ENCODE measurements at places on chromosomes 2 and 18.

DNA sequence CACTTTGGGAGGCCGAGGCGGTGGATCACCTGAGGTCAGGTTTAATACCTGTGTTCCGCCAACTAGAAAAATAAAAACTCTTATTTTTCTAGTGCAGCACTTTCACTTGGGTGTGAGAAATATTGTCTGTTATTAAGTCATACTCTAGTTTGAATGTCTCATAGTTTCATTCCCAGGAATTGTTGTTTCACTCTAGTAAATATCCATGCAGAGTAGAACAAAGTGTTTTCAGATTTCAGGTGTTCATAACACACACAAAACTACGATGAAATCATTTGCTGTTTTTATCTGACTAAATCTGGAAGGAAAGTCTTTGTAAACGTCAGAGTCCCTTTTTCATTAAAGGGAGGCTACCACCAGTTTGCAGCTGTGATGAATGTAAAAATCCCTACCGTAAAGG lies 4.0 kb downstream of the FAM117B start:
- no peak overlapping the region for H3K27ac ChIP-seq
- no peaks in the 10 kb centered on the region for H3K36me3 ChIP-seq
- no peak for DNase-seq

GRCh38 chr2:68052717-68053422 lies 9.9 kb downstream of the C1D start:
- no peak overlapping the region for H3K4me3 ChIP-seq
- peak overlapping the region; percentile 15 for H3K27ac ChIP-seq
- peaks cover 41% of the 10 kb centered on the region for H3K4me1 ChIP-seq
- no peak for DNase-seq
- H3K36me3 ChIP-seq = no peaks in the 10 kb centered on the region
- no peaks in the 10 kb centered on the region for H3K27me3 ChIP-seq

DNA sequence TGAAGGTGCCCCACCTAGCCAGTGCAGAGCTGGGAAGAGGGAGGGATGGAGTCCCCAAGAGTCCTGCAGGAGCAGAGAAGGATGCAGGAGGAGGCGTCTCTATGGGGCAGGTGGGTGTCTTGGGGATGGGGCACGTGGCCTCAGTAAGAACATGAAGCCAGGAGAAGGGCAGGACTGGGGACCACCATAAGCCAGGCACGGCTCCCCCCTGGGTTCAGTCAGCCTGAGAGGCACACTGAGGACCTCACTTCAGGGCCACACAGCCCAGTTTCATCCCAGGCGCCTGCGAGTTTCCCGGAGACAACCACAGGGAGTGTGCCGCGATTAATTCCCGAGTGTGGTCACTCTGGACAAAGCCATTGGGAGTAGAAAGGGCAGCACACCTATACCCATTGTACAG lies 120.3 kb downstream of the GYPC start:
- no peaks in the 10 kb centered on the region for H3K27me3 ChIP-seq
- peak overlapping the region; percentile 95 for H3K4me3 ChIP-seq
- DNase-seq = no peak
- no peaks in the 10 kb centered on the region for H3K36me3 ChIP-seq
- H3K4me1 ChIP-seq = peaks cover 34% of the 10 kb centered on the region
- peak overlapping the region; percentile 81 for H3K27ac ChIP-seq

GRCh38 chr2:120990451-120990871 lies 254.8 kb downstream of the GLI2 start:
- peaks cover 9% of the 10 kb centered on the region for H3K27me3 ChIP-seq
- H3K4me3 ChIP-seq = no peak overlapping the region
- no peaks in the 10 kb centered on the region for H3K4me1 ChIP-seq

GRCh38 chr2:221792971-221793521 lies 220.9 kb upstream of the EPHA4 start:
- H3K27ac ChIP-seq = no peak overlapping the region
- no peaks in the 10 kb centered on the region for H3K36me3 ChIP-seq
- no peak overlapping the region for H3K4me3 ChIP-seq
- no peaks in the 10 kb centered on the region for H3K27me3 ChIP-seq
- no peaks in the 10 kb centered on the region for H3K4me1 ChIP-seq
- DNase-seq = no peak

- H3K4me3 ChIP-seq = peak within 1 kb of the TSS; percentile 83
- no peaks in the 10 kb centered on the region for H3K36me3 ChIP-seq
- H3K27ac ChIP-seq = no peak within 1 kb of the TSS
- H3K4me1 ChIP-seq = peaks cover 7% of the 10 kb centered on the region
- DNase-seq = peak; percentile 52
- peaks cover 4% of the 10 kb centered on the region for H3K27me3 ChIP-seq
Observed at GRCh38 chr2:191245046-191245868, at the start of gene MYO1B. Gene MYO1B (plus strand): TSS chr2:191245404. CDS start chr2:191276896, 31,492 bp downstream.

DNA sequence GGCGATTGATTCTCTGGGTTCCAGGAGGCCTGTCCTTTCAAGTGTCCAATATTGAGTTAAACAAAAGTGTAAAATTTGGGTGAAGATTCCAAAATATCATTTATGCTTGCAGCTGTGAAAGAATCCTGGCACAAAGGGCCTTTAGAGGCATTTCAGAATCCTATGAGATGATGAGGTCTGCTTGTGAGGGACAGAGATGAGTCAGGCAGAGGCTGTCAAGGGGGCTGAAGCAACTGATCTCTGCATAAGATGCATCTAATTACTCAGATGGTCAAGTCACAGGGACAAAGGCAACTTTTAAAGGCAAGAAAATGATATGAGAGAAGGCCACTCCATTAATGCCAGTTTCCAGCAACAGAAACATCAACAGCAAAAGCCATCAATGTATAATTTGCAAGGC lies 78.8 kb downstream of the FHOD3 start:
- no peak for DNase-seq
- no peak overlapping the region for H3K27ac ChIP-seq
- H3K4me1 ChIP-seq = no peaks in the 10 kb centered on the region
- peaks cover 36% of the 10 kb centered on the region for H3K27me3 ChIP-seq
- no peaks in the 10 kb centered on the region for H3K36me3 ChIP-seq

DNA sequence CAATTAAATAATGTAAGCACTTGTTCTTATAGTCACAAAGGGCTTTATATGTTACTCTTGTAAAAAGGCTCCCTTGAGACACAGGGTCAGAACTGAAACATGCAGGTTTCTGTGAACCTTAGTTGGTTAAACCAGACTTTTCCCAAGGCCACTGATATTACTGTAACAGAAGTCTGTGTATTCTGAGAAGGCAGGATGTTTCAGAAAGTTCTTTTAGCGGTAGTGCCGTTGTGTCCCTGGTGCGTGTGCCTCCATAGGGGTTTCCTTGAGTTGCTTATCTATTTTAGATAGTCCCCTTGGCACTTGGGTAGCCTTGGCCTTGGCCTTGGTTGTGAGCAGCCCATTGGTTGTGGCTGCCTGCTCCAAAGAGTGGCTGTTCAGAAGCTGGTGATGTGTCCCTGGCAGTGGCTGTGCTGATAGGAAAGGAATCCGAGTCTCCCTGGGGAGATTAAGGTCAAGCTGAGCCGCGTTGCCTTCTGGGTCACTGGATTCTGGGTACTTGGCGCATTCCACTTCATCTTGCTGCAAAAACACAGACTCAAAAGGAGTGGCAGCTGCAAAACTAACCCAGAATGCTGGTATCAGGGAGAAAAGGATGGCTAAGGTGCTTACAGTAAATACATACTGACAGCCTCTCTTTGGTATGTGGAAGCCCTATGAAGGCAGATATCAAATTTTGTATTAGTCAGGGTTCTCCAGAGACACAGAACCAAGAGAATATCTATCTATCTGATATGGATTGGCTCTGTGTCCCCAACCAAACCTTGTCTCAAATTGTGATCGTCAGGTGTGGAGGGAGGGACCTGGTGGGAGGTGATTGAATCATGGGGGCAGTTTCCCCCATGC lies 69.7 kb downstream of the FHOD3 start:
- H3K4me1 ChIP-seq = no peaks in the 10 kb centered on the region
- H3K27me3 ChIP-seq = peaks cover 17% of the 10 kb centered on the region
- H3K27ac ChIP-seq = no peak overlapping the region
- no peak overlapping the region for H3K4me3 ChIP-seq
- no peaks in the 10 kb centered on the region for H3K36me3 ChIP-seq
- DNase-seq = no peak

- no peaks in the 10 kb centered on the region for H3K36me3 ChIP-seq
- H3K27ac ChIP-seq = no peak overlapping the region
- no peak overlapping the region for H3K4me3 ChIP-seq
Observed at GRCh38 chr18:69177702-69178101, 223.0 kb upstream of the DOK6 start.

DNA sequence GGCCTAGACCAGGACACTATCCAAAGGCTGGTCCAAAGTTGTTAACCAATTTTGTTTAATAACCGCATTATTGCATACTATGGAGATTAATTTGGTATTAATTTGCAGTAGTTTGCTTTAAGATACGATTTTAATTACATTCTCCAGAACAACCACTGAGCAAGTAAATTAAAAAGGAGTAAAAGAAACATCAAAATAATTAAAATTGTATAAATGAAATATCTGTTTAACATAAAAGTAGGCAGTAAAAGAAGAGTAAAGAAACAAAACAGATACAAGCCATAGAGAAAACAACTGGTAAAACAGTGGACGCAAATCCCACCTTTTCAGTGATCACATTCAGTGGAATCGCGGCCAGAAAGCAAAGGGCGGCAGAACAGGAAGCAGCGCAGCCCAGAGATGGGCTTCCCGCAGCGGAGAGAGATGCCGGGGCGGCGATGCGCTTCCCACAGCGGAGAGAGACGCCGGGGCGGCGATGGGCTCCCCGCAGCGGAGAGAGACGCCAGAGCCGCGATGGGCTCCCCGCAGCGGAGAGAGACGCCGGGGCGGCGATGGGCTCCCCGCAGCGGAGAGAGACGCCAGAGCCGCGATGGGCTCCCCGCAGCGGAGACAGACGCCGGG lies 176.8 kb downstream of the RTP5 start:
- H3K4me3 ChIP-seq = peak overlapping the region; percentile 68
- H3K4me1 ChIP-seq = peaks cover 10% of the 10 kb centered on the region
- peaks cover 49% of the 10 kb centered on the region for H3K27me3 ChIP-seq
- DNase-seq = no peak

DNA sequence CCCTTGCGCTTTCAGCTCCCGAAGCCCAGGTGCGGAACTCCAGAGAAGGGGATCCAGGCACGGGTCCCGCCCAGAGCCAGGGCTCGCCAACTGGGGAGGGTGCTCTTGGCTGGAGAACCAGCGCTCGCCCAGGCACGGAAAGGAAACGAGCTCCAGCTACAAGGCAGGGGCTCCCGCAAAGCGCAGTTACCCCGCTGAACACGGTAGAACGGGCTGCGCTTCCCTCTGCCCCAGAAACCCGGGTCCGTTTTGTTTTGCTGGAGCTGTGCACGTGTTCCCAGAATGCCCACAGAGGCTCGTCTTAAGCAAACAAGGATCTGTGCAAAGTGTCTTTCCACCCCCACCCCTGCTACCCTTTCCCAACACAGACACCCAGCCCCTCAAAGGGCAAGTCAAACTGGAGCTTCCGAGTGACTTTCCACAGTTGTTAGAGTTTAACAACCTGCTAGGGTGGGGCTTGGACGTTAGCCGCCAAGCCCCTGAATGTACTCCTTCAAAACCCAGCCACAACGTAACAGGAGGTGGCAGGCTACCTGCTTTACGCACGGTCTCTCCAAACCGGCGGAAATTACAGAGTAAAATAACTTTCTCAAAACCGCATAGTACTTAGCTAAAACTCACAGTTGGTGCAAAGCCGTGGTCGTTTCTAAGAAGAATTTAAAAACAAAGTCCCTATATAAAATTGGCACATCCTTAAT lies 775 bp downstream of the RNF125 start:
- no peaks in the 10 kb centered on the region for H3K27me3 ChIP-seq
- peak overlapping the region; percentile 92 for H3K27ac ChIP-seq
- DNase-seq = peak; percentile 70
- H3K4me1 ChIP-seq = peaks cover 56% of the 10 kb centered on the region
- peaks cover 6% of the 10 kb centered on the region for H3K36me3 ChIP-seq

DNA sequence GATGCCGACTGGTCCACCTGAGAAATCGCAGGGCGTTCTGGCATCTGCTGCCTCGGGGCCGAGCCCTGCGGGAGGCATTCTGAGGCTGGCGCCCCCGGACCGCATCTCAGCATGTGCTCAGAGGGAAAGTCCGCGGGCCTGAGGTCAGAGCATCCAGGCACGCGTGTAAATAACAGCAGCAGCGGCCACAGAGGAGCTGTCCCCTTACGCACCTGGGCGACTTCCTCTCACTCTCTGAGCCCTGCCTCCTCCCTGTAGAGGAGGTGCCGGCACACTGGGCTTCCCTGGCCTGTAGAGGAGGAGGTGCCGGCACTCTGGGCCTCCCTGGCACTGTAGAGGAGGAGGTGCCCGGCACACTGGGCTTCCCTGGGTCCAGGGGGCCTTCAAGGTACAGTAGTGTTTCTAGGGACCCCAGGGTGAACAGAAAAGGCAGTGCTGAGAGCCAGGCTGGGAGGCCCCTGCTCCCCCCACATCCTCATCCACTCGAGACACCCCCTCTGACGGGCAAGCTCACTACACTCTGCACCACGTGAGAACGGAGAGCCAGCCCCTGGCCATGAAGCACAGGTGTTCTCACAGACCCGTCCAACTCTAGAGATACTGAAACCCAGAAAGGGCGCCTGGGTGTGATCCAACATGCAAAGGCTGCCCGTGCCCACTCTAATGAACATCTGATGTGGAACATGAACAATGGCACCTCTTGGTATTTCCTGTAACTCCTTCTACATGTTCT lies 263.5 kb downstream of the HDAC4 start:
- peak overlapping the region; percentile 6 for H3K27ac ChIP-seq
- H3K27me3 ChIP-seq = no peaks in the 10 kb centered on the region
- peaks cover 16% of the 10 kb centered on the region for H3K4me1 ChIP-seq
- no peak for DNase-seq

DNA sequence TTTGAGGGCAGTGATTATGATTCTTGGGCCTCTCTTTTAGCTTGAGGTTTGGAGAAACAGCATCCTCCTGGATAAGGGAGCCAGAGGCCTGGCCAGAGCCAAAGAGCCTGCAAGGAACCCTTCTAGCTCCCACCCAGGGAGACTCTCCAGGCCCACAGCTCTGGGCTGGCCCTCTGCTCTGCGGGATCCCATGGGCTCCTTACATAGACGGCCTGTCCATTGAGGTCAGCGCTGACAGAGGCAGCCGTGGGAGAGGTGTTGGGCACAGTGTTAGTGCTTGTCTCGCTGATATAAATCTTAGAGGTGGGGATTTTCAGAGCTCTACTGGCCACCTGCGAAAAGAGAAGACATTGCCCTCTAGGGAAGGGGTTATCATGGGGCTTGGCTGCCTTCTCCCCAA lies 67.2 kb downstream of the XDH start:
- no peaks in the 10 kb centered on the region for H3K36me3 ChIP-seq
- peaks cover 5% of the 10 kb centered on the region for H3K27me3 ChIP-seq
- H3K4me3 ChIP-seq = no peak overlapping the region

GRCh38 chr18:79899609-79900445 lies 51.6 kb downstream of the SLC66A2 start:
- H3K36me3 ChIP-seq = peaks cover 27% of the 10 kb centered on the region
- peaks cover 6% of the 10 kb centered on the region for H3K27me3 ChIP-seq
- peak overlapping the region; percentile 2 for H3K4me3 ChIP-seq
- no peaks in the 10 kb centered on the region for H3K4me1 ChIP-seq
- no peak for DNase-seq

- peaks cover 33% of the 10 kb centered on the region for H3K27me3 ChIP-seq
- H3K4me3 ChIP-seq = no peak overlapping the region
- no peak for DNase-seq
- H3K27ac ChIP-seq = no peak overlapping the region
Observed at GRCh38 chr18:48488388-48488850, 50.4 kb upstream of the CTIF start.

GRCh38 chr2:218008060-218009040 lies 5.6 kb upstream of the TNS1 start:
- H3K4me1 ChIP-seq = peaks cover 10% of the 10 kb centered on the region
- no peak for DNase-seq
- peak overlapping the region; percentile 34 for H3K4me3 ChIP-seq
